ENCODE measurements at places on chromosomes 6 and 20.

- DNase-seq: no peak
These were observed 28.5 kb downstream of the SMOC2 start for GRCh38 chr6:168469521-168469920.

DNA sequence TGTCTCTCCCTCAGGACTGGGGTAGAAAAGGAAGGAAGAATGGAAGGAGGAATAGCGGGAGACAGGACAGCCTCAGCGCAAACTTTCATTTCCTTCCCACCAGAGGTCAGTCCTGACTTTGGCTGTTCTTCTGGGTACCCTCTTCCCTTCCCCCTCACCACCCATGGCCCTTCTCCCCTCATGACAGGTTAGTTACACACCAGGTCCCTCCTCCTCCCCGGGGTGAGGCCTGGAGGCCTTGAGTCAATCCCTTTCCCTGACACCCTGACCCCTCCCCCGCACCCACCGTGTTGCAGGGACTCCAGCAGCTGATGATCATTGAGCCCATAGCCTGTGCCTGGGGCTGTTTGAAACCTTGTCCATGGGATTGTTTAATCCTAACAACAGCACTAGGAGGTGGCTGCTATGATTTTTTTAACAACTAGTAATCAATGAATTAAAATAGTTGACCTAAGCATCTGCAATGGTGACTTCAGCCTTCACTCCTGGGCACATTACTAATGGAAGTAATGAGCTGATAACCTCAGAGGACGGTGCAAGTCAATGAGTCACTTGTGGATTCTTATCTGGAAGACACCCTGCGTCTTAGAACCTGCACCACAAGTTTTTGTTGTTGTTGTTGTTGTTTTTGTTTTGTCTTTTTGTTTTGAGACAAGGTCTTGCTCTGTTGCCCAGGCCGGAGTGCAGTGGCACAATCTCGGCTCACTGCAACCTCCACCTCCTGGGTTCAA is 46.6 kb upstream of the CCDC167 start:
- no peak for DNase-seq

DNA sequence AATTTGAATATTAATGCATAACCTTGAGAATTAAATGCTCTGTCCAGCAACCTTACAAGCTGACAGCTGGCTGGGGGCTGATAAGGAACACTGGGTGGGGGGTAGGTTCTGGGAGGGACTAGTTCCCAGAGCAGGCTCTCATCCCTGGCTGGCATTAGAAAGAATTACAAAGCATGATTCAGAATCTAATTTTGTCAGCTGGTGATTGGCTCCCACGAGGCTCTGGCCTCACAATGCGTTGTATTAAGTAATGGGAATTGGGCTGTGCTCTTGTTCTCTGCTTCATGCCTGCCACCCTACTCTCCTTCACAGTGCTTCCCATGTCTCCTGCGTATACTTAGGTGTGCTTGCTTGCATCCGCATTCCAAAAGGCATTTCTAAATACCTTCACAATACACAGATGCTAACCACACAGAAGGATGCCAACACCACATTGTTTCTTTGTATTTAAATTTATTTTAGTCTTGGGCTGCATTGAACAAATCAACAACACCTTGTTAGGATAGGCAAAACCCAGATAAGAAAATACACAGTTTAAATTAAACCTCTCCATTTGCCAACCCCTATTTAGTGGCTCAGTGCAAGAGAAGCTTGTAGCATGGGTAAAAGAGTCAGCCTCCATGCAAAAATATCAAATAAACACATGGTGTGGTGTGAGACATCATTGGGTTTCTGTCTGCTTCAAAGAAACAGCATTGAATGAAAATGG is 434.5 kb upstream of the JAG1 start:
- no peak for DNase-seq

GRCh38 chr6:12578751-12579150 is 137.8 kb upstream of the PHACTR1 start:
- DNase-seq: peak; percentile 50

DNA sequence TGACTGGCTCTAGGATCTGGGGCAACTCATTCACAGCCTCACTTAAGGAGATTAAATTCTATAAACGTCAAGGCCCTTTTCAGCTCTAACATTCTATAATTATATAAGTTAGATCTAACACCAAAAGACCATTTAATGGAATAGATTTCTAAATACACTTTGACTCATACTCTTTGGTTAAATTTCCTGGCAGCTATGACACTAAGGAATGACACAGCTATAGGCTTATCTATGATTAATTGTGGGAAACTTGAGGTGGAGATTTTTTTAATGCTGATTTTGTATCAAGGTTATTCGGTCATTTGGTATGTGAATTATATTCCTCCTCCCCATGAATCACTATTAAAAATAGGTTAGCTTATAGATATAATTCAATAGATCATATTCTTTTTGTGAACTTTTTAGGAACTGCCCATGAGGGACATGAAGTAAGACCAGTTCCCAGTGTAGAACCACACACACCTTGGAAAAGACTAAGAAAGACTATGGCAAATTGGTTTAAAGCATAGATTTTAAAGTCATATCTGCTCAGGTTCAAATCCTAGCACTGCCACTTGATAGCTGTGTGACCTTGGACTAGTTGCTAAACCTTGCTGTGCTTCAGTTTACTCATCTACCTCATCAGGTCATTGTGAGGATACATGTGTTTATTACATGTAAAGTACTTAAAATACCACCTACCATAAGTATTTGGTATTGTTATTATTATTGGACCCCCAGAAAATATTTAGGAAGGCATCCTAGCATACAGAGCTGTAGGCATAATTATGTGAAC is 116.0 kb downstream of the CRYBG1 start:
- peak; percentile 8 for DNase-seq

- no peak for DNase-seq
These were observed 26.6 kb downstream of the FRMD1 start for GRCh38 chr6:168052291-168052891.

DNA sequence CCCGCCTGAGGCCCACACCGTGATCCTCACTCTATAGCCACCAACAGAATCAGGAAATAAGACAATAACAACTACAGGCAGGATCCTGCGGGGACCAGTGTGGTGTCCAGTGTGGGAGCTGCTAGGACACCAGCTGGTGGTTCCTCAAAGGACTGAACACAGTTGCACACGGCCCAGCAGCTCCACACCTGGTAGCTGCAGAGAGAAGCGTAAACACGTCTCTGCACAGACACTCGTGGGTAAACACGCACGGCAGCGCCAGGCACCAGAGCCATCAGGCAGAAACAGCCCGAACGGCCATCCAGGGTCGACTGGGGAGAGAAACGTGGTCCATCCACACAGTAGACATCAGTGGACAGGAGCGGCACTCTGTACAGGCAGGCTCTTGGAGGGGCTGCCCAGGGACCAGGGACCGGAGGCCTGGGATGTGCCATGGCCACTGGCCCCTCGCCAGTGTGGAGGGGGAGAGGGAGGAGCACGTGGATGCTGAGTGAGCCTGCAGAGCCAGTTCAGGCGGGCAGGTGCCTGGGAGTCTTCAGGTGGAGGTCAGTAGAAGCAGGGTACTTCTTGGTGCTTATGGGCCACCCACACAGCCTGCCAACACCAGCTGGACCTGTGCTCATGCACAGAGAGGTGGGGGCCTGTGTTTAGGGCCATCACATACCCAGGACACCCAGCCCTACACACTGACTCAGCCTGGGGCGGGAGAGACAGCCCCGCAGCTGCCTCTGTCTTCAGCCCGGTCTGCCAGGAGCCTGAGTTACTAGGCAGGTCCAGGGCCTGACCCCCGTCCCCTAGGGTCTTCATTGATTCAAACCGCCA is 7.4 kb upstream of the LAMA5 start:
- DNase-seq: no peak

DNA sequence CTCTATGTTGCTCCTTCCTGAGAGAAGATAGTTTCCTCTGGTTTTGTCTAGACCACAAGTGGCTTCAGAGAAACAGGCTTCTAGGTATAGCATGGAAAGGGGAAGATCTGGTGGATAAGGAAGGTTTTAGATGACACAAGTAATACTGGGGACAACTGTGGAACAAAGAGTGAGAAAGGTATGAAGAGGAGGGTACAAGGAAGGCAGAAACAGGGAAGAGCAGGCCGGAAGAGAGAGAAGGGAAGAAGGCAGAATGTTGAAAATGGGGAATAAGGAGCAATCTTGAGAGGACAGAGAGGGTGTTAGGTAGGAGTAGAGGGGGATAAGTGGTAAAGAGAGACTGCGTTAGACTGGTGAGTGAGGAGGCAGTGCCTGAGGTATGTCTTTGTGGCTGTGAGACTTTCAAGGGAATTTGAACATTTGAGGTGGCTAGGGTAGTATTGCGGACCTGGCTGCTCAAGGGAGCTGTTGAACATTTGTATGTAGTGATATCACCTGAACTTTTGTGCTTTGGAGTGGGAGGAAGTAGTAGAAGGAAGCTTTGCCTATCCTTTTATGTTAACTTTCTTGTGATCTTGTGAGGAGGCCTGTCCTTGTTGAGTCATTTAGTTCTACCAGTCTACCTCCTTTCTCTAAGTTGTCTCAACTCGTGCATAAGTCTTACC is 69.5 kb downstream of the FOXO3 start:
- DNase-seq: no peak

DNA sequence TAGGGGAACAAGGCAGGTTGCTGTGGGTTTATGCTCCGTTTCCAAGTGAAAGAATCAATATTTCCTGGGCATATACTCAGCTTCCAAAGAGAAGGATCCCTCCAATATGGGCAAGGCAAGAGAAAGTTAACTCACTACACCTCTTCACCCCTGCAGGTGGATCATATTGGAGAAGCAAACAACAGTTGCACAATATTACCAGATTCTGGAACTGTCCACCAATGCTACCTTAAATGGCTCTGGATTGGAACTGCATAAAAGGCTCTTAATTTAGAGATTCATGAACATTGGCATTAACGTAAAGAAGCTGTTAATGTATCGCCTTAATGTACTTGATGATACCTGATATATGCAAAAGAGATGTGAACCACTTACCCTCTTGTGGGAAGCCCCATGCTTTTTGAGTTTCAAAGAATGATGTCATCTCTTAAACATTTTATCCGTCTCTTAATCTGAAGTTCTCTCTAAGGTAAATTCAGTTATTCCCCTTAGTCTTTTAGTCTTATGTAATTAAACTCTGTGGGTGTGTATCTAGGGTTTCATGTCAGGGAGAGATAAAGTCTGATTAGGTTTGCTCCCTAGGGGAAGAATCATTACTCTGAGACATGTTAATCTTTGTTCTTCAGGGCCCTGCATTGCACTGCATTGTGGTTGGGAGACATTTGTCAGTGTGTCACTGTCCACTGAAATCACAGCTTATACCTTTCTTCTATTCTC is 99.5 kb downstream of the PHACTR1 start:
- DNase-seq: no peak

DNA sequence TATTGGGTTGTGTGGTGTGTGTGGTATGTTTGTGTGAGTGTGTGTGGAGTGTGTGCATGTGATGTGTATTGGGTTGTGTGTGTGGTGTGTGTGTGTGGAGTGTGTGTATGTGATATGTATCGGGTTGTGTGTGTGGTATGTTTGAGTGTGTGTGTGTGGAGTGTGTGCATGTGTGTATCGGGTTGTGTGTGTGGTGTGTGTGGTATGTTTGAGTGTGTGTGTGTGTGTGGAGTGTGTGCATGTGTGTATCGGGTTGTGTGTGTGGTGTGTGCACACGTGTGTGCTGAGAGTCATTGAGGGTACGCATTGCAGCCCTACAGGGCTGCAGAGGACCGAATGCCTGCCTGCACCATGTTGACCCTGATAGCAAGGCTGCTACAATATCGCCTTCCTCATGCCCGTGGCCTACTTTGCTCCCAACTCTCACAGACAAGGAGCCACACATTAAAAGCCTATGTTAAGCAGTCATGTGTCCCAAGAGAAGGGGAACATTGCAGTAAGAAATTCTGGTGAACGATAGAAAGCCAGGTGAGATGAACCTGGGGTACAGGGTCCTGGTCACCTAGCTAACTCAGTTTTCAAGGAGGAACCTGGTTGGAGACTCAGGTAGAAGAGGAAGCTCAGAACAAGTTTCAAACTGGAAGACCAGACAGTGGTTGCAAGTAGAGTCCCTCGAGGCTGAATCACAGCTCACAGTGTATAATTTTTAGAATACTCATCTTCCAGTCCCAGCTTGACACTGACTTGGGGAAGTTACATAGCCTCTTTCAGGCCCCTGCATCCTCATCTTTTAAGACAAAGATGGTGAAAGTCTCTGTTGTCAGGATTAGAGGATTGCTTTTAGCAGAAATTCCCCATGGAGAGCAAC is 45.7 kb upstream of the TMEM170B start:
- no peak for DNase-seq

DNA sequence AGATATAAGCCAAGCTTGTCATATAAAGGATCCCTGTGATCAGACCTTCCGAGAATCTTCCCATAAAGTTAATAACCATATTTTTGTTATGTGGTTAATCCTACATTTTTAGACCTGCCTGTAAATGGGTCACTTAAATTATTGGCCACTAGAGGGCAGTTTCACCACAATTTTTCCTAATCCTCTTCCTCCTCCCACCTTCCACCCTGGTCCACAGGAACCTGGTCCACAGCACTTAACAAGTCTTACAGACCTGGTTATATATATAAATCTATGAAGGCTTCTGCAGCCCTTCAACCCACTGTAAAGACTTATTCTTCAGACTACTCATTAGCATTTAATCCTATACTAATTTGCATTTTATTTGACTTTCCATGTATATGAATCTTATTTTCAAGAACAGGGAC is 28.3 kb downstream of the MRS2 start:
- DNase-seq: no peak

DNA sequence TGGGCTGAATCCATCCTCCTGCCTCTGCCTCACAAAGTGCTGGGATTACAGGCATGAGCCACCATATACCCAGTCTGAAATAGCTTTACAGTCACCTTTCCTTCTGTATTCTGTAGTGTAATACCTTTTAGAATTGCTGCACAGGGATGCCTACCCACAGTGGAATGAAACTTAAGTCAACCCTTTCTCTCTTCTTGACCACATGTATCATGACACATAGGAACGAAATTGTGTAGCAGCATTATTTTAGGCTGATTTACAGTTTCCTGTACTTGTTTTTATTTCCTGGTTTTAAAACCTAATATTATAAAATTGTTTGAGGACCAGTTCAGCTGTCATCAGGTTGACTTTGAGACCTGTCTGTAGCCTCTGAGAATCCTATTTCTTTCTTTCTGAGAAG is 297.8 kb downstream of the ZFAND3 start:
- DNase-seq: no peak

GRCh38 chr6:138410972-138411880 is 7.2 kb downstream of the HEBP2 start:
- DNase-seq: no peak

- DNase-seq: no peak
These were observed 37.4 kb downstream of the JAG1 start for GRCh38 chr20:10636326-10636818.

DNA sequence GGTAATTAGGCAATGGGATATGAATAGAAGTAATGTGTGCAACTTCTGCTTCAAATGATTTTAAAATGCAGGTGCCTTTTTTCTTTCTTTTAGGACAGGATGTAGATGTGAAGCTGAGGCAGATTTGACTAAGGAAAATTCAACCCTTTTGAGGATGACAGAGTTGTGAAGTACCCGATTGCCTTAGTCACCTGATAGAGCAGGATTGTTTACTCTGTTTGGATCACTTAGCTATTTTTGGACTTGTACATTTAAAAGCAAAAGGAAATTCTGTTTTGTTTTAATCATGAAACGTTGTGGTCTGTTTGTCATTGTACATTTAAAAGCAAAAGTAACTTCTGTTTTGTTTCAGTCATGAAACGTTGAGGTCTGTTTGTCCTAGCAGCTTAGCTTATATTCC is 143.4 kb downstream of the FAM83B start:
- no peak for DNase-seq
